Activated naive CD4-positive, alpha-beta T cell (primary cell): ENCODE measurements at places on chromosomes 16 and 17.

DNA sequence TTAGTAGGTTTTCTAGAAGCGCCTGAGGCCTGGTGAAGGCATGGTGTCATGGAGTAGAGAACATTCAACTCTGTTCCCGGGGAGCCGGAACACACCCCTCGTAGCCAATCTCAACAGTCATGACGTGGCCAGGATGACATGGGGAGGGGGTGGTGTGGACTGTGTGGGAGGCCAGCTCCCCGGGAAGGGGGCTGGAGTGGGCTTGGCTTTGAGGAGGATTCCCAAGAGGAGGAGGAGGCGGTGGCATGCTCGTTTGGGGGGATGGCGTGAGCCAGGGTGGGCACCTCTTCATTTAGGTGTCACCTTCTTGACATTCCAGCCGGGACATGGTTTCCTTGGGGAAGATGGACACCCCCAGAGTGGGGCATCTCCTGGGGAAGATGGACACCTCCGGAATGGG lies 257.5 kb downstream of the SEC14L1 start:
- DNase-seq = no peak

GRCh38 chr17:57833179-57833939 lies 16.5 kb downstream of the MRPS23 start:
- DNase-seq = peak; percentile 49

DNA sequence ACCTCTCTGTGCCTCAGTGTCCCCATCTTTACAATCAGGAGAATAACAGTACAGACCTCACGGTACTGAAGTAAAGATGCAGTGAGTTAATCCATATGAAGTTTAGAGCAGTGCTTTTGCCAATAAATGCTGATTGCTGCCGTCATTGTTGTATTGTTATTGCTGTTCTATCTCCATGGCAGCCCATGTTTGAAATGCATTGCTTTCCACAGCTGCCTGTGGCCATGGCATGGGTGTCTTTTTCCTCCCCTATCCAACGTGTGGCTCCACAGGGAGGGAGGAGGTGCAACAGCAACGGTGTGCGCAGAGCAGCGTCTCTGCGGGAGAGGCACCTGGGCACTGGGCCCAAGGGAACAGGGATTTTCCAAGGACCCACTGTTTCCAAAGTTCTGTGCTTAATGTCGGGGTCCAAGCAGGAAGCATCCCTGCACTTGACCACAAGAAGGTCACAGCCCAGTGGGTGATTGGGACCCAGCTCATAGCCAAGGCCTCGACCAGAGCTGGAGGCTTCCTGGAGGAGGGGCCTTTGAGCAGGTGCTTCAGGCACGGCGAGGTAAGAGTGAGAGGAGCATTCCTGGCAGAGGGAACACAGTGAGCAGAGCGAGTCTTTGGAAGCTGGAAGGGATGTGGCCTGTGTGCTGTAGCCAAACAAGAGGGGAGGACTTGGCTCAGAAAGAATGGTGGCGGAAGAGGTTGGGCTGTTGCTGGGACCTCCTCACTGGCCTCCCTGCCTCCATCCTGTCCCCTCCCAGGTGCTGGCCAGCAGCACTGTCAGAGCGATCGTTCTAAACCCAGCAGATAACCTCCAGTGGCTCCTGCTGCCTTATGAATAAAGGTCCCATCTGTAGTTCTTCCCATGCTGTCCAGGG lies 3.9 kb downstream of the RAI1 start:
- DNase-seq = no peak

DNA sequence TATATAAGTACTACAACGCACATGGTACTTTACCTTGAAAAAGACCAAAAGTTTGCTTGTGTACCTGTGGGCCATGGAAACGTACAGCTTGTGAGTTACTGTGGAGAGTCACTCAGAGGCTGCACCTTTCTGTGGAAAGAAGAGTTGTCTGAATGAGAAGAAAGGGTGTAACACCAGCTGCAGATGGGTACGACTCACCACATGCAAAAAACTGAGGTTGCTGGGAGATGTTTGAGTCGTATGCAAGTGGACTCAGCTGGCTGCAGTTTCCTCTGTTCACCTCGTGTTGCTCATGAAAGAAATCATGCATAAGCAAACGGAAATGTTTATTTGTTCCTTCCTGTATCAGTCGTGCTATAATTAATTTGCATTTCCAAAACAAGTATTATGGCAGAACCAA lies 22.4 kb upstream of the DYNLRB2 start:
- no peak for DNase-seq
